ENCODE measurements at places on chromosomes 2 and 18.
A peak's percentile ranks its signal among the peaks of the same experiment; 100 is the strongest.

DNA sequence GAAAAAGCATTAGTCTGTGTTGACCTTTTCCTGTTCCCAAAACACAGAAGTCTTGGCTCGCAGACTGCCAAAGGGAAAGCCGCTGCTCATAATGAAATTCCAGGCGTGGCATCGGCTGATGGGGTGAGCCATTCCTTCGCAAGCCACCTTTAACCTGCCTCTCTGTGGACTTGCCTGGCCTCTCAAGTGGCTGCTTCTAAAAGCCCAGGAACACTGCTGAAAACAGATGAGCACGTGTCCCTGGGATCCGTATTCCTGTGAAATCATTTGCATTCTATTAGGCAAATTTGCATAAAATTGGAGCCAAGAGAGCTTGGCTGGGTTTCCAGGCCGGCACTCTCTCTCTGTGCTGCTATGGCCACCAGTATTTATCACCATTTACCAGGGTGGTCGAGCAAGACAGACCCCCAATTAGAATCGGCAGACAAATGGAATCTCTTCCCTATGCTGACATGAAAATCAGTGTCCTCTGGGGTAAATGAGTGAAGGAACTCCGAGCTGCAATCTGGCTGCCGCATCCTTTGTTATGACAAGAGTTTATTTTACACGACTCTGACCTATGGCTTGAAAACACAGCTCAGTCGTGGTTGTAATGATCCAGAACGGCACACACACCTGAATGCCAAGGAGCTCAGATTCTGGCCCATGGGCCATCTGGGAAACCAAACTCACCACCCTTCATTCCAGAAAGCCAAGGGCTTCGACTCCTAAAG, 21.7 kb downstream of the BCL2 start:
- DNase-seq: no peak

- no peak for DNase-seq
Measured at GRCh38 chr2:130345091-130345490, 2.4 kb downstream of the IMP4 start.

- DNase-seq: no peak
Measured at GRCh38 chr2:191318729-191319078, 73.5 kb downstream of the MYO1B start.

DNA sequence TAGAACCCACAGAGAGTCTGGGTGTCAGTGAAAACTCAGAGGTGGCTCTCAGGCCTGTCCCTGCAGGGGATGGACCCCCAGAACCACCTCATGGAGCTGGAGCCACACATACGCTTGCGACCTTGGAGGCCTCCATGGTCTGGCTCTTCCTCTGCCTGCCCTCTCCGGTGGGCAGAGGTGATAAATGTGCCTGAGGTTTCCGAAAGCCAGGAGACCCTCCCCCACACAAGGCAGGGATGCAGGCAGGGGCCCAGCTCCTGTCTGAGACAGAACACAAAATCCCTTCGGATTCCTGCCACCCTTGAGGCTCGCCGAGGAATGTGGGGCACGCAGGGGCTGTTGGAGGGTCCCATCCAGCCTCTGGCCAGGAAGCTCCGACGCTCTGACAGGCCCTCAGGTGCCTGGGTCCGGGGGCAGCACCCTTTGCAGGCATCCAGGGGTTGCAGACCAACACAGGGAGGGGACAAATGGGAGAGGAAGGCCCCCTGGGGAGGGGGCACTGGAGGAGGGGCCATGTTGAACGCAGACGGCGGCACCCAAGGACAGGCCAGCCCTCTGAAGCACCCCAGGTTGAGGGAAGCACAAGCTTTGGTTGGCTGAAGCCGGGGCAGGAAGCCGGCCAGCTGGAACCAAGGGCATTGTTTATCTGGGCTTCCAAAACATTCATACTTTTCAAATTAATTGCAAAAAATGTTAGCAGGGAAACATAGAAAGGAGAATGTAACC, 4.1 kb upstream of the SNED1 start:
- DNase-seq: no peak

DNA sequence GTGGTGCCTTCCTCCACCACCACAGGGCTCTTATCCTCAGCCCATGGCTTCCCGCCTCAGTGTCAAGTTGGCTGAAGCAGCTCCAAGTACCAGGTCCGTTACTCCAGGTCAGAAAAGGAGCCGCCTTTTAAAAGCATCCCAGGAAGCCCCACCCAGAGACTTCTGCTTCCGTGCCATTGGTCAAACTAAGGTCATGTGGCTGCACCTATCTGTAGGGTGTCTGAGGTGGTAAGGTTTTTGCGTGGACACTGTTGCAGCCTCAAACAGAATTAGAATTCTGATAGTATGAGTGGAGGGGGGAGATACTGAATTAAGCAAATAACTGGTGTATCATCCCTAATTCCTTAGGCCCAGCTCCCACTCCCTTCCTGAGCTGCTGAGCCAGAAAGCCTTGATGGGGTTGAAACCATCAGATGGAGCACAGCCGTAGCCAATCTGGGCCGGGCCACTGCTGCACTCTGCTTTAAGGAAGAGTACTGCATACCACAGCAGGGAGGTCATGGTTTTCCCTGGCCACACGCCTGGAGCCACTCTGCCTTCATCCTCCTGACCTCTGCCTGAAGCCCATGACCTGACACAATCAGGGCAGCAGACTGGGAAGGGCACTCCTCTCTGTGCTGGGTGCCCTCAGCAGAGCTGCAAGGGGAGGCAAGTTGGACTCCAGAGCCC, 8.4 kb downstream of the TMEM247 start:
- no peak for DNase-seq

DNA sequence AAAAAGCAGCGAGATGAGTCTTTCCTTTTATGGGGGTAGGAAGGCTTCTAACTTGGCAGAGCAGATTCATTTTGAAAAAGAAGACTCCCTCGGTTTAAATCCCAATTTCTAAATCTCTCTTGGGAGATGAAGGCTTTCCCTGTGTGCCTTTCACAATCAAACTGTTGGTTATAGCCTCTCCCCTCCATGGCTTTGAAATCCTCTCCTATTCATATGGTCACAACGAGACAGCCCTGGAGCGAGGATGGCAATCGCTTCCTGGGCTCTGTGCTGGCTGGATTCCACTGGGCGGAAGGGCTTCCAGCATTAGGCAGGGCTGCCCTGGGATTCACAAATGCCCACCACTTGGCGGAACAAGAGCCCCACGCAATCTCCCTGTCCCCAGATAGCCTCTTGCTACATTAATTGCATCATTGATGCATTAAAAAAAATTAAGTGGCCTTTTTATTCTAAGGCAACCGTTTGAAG, 1.6 kb downstream of the CAVIN2 start:
- no peak for DNase-seq

DNA sequence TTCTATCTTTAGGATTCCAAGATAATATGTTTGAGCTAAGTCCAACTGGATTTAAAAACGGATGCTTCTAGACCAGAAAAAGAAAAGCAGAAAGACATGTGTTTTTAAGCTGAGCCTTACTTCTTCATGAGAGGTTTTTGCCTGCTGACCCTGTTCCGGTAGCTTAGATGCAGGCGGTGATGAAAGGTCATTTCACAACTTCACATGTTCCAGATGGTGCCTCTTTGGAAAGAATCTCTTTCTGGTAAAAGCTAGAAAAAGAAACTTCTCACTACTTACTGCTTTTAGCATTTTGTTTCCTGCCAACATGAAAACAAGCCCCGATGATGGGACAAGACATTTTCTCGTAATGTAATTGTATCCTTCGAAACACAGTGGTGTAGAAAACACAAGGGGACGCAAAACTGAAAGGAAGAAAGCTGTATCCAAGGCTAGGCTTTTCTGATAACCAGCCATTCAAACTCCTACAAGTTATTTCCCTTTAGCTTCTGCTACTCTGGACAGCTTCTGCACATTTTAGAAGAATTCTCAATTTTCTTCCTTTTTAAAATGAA, 407.3 kb upstream of the LYPD1 start:
- no peak for DNase-seq

- no peak for DNase-seq
Measured at GRCh38 chr18:77059294-77059916, 73.2 kb downstream of the MBP start.

DNA sequence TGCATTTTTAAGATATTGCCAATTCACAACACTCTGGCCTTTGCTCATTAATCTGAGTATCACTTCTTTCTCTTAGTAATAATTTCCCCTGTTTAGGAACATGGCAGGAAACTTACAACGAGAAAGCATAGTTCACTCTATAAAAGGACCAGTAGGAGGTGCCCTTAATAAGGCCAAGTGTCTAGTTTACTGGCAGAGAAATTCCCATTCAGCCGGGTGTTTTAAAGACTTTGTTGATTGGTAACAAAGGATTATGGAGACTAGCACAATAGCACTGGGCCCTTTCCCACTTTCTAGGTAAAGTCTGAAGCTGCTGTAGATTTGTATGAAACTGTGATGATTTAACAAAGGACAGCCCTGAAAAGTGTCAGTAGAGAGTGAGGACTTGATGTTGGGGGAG, 3.1 kb downstream of the DCC start:
- peak; percentile 58 for DNase-seq

GRCh38 chr18:12403601-12404506, 3.9 kb upstream of the PRELID3A start:
- DNase-seq: no peak

DNA sequence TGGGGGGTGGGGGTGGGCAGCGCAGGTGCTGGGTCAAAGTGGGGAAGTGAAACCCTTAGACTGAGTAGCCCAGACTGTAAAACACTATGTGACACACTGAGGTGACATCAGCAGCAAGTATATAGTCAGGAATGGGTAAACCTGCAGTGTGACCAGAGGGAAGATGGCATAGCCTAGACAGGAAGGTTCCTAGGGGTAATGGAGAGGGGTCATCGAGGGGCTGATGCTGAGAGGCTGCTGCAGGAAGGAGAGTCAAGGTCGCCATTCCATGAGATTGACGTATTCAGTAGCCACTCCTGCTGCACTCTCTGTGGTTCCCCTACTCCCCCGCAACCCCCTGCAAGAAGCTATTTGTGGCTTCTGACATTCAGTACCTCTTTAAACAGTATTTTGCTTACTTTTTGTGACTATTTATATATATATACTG, 111.7 kb downstream of the CHST9 start:
- DNase-seq: no peak

DNA sequence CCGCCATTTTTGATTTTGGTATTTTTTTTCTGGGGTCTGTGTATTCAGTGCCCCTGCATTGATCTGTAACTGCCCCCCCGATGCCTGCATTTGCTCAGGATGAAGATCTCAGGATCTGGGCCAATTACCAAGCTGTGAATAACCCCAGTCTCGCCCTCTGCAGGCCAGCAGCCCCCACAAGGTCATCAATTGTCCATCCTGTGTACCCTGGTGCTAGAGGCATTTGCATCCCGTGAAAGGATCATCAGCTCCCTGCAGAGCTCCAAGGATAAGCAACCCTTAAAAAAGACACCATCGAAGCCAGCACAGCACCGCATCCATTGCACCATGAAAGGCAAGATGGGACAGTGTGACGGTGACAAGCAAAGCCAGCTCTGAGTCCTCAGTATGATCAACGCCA, 154.1 kb upstream of the KLHL29 start:
- DNase-seq: no peak

GRCh38 chr2:88239781-88240180, 69.6 kb downstream of the THNSL2 start:
- DNase-seq: no peak

DNA sequence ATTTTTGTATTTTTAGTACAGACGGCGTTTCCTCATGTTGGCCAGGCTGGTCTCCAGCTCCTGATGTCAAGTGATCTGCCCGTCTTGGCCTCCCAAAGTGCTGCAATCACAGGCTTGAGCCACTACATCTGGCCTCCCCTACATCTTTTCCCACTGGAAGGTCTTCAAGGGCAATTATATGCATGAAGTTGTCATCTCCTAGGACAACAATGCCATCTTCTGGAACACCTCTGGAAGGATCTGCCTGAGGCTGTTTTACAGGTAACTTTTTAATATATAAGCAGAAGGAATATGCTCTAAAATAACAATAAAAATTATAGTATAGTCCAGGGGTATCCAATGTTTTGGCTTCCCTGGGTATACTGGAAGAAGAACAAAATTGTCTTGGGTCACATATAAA, 321.4 kb downstream of the AFF3 start:
- DNase-seq: no peak

DNA sequence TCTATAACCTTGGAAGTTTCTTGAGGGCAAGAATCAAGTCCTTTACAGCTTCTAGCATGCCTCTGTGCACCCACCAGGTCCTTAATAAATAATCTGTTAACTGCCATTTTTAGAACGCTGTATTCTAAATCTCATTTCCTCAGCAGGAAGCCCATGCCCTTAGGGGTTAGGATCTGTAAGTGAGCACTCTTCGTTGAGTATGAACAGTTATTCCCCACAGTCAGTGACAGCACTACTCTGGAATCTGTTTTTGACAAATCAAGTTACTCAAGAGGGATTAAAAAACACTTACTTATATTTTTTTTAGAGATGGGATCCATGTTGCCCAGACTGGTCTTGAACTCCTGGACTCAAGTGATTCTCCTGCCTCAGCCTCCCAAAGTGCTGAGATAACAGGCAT, 14.6 kb downstream of the PAIP2B start:
- no peak for DNase-seq

DNA sequence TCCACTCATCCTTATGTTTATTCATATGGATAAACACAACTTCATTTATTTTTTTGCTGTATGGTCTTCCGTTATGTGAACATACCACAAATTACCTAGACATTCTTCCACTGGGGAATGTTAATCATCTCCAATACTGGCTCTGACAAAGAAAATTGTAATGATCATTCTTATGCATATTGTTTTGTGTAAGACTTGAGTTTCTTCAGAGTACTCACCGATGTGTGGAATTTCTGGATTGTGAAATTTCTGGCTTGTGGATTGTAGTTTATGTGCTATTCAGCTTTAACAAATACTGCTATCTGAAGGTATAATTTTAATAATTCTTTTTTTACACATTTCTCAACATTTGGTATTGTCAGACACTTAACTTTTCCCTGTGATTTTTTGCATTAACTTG, 212.2 kb upstream of the THUMPD2 start:
- DNase-seq: no peak

- DNase-seq: no peak
Measured at GRCh38 chr18:73286584-73286983, 418.8 kb upstream of the NETO1 start.

GRCh38 chr2:238786792-238787490, 60.9 kb upstream of the TWIST2 start:
- no peak for DNase-seq

GRCh38 chr18:31197676-31198075, 35.0 kb upstream of the DSC1 start:
- DNase-seq: no peak

GRCh38 chr2:8457092-8457481, 224.8 kb upstream of the ID2 start:
- no peak for DNase-seq

- no peak for DNase-seq
Measured at GRCh38 chr2:75612108-75612861, 34.3 kb upstream of the MRPL19 start.

Measured in NCI-H2227 treated with DMSO at 0.1 percent for 48 hours (cell line).